ENCODE measurements at places on chromosomes 4 and X.

- no peak for DNase-seq
Observed at GRCh38 chrX:141175786-141176185, 1.1 kb downstream of the LDOC1 start.

DNA sequence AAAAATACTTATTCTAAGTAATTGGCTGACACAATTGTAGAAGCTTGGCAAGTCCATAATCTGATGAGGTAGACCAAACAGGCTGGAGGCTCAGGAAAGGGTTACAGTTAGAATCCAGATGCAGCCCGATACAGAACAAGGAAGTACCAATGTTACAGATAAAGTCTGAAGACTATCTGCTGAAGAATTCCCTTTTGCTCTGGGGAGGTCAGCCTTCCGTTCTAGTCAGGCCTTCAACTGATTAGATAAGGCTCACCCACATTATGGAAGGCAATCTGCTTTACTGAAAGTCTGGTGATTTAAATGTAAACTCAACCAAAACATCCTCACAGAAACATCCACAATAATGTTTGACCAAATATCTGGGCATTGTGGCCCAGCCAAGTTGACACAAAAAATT is 7.4 kb upstream of the DYNLT3 start:
- no peak for DNase-seq

GRCh38 chrX:625137-625691 is 5.4 kb upstream of the SHOX start:
- DNase-seq: no peak

- DNase-seq: no peak
Observed at GRCh38 chr4:26356081-26356501, 35.3 kb downstream of the RBPJ start.

GRCh38 chr4:99411041-99411440 is 24.1 kb downstream of the ADH7 start:
- no peak for DNase-seq

- DNase-seq: no peak
Observed at GRCh38 chr4:88779431-88779830, 81.8 kb upstream of the NAP1L5 start.

DNA sequence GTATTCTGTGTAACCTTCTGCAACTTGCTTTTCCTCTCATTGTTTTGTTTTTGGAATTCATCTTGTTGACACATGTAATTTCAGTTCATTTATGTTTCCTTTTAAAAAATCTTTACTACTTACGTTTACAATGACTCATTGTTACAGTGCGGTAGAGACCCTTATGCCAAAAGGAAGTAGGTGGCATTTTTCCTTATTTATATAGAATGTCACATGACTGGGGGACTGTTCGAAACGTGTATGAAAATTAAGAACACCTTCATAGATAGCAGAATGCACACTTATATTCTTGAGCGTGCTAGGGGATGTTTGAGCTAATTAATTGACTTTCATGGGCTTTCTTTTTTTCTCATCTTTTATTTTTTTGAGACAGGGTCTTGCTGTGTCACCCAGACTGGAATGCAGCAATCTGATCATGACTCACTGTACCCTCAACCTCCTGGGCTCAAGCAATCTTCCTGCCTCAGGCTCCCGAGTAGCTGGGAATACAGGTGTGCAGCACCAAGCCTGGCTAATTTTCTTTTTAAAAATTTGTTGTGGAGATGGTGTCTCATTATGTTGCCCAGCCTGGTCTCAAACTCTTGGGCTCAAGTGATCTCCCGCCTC is 7.3 kb downstream of the REPS2 start:
- DNase-seq: no peak

DNA sequence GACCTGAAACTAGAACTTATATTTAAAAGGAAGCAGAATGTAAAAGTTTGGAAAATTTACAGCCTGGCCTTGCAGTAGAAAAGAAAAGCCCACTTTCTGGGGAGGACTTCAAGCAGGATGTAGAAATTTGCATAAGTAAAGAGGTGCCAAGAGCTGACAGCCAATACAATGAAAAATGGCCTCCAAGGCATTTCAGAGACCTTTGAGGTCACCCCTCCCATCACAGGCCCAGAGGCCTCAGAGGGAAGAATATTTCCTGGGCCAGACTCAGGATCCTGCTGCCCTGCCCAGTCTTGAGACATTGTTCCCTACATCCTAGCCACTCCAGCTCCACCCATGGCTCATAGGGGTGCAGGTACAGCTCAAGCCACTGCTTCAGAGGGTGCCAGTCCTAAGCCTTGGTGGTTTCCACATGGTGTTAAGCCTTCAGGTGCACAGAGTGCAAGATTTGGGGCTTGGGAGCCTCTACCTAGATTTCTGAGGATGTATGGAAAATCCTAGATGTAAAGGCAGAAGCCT is 518.9 kb upstream of the INTU start:
- DNase-seq: no peak

DNA sequence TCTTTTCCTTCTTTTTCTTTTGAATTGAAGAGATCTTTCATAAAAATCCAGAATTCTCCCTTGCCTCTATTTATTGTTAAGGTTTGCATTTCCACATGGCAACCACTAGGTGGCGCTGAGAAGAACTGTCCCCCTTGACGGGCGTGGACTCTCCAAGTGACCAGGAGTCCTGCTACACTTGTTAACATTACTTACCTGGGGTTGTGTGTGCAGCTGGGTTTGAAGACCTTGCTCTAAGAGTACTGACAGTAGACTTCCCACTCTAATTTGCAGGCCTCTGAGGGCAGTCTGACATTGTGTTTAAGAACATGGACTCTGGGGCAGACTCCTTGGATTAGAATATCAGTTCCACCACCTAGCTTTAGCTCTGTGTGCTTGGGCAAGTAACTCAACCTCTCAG is 52.8 kb downstream of the GPRIN3 start:
- no peak for DNase-seq

- DNase-seq: no peak
Observed at GRCh38 chrX:68409194-68409593, 24.1 kb downstream of the OPHN1 start.

DNA sequence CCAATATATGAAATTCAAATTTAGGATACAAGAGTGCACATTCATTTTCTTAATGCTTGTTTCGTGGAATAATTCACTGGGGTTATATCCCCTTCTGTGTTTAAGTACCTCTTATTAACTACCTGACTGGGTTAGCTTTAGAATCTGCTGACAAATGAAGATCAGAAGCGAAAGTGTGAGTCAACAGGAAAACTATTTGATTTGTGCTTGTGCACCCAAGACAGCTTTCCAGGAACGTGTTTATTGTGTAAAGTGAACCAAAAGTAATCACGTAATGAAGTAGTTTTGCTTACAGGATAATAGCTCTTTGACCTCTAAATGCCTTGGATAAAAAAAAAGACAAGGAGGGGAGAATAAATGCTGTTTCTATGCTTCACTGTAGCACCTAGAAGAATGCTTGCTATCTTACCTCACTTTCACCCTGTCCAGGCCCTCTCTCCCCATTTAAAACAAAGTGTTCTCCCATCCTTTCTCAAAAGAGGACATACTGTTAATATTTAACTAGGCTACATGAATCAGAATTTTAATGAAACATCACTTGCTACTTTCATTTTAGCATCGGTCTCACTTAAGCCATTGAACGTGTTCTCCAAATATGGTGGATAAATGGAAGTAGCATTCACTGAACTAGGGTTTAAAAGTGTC is 141.9 kb downstream of the THOC2 start:
- no peak for DNase-seq

- no peak for DNase-seq
Observed at GRCh38 chr4:146520896-146521540, 722 bp downstream of the SLC10A7 start.

GRCh38 chr4:168408620-168409019 is 71.7 kb downstream of the DDX60L start:
- DNase-seq: no peak

DNA sequence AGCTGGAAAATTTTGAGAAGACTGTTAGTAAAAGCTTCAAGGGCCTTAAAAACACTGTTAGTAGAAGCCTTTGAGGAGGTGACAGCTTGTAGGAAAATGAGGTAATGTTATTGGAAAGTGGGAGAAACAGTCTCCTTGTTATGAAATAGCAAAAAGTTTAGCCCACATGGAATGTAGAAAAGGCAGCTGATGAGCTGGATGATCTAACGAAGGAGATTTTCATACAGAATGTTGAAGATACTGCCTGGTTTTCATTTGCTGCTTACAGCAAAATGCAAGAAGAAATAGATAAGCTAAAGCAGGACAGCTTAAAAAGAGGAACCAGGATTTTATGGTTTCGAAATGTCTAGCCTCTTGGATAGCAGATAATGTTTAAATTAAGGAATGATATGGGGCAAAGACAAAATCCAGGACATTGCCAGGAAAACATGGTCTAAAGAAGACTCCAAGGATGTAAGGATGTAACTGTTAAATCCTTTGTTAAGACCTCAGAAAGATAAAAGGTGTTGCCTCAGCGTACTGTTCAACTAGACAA is 10.2 kb upstream of the STBD1 start:
- DNase-seq: no peak

GRCh38 chrX:68533656-68534055 is 34.8 kb downstream of the YIPF6 start:
- DNase-seq: no peak

GRCh38 chr4:66629927-66630326 is 915.4 kb downstream of the CENPC start:
- no peak for DNase-seq

GRCh38 chr4:3205995-3206394 is 43.0 kb upstream of the MSANTD1 start:
- DNase-seq: no peak

- DNase-seq: no peak
Observed at GRCh38 chr4:88064410-88064809, 57.0 kb downstream of the PKD2 start.

- no peak for DNase-seq
Observed at GRCh38 chr4:53015681-53016080, 153.6 kb downstream of the RASL11B start.

GRCh38 chr4:25919676-25920075 is 5.7 kb downstream of the SMIM20 start:
- no peak for DNase-seq

DNA sequence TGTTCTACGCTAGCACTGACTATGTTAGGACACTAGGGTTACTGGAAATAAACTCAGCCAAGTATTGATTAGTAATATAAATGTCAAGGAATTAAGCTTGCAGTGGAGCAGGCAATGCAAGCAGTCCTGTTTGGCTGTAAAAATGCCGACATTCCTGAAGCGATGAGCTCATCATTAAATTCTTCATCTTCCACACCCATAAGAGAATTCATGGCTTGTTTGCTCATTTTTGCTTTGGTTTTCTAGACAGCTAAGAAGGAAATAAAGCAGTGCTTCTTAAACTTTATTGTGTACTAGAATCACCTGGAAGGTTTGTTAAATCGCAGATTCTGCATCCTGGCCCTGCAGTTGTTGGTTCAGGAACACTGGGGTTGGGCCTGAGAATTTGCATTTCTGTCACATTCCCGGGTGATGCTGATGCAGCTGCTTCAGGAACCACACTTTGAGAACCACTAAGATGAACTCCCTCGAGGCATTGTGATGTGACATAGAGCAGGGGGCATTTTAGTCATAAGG is 17.8 kb downstream of the ANXA3 start:
- no peak for DNase-seq

GRCh38 chr4:183596067-183596757 is 62.8 kb downstream of the RWDD4 start:
- DNase-seq: no peak

GRCh38 chr4:6938237-6938636 is 28.6 kb downstream of the TBC1D14 start:
- DNase-seq: no peak
